Aorta (tissue), 5 donors: ENCODE measurements at places on chromosomes 2 and 18. TPM values are rescaled to one million over a fixed set of nuclear protein-coding genes. Genes with fewer than 3 reads are reported as not detected.

Gene MGAT5
- 36.1 TPM for total RNA-seq

Gene PSMA8
- total RNA-seq: not detected

Gene ALK
- 0.30 TPM for total RNA-seq

Gene ERMN
- total RNA-seq: 0.36 TPM

Gene ARHGAP25
- 21.1 TPM for total RNA-seq

Gene CRYGA
- not detected for total RNA-seq

DNA sequence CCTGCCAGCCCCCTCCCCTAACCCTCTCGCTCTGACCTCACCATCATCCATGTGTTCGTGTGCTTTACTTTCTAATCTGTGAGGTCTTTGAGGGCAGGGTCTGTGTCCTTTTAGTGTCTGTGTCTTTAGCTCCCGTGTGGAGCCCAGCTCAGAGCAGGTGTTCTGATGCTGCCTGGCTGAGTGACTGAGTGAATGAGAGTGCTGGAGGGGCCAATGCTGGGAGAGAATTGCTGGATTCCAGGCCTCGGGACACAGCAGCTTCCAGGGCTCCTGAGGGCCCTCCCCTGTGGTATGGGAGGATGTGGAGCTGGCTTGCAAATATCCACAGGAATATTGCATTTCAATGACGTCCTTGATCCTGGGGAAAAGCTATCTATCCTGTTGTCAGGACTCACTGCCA lies 160.6 kb downstream of the ANKRD30B start:
- H3K36me3 ChIP-seq: no peaks in the 10 kb centered on the region
- H3K4me3 ChIP-seq: no peak overlapping the region
- H3K27ac ChIP-seq: no peak overlapping the region
- DNase-seq: no peak
- H3K4me1 ChIP-seq: no peaks in the 10 kb centered on the region

DNA sequence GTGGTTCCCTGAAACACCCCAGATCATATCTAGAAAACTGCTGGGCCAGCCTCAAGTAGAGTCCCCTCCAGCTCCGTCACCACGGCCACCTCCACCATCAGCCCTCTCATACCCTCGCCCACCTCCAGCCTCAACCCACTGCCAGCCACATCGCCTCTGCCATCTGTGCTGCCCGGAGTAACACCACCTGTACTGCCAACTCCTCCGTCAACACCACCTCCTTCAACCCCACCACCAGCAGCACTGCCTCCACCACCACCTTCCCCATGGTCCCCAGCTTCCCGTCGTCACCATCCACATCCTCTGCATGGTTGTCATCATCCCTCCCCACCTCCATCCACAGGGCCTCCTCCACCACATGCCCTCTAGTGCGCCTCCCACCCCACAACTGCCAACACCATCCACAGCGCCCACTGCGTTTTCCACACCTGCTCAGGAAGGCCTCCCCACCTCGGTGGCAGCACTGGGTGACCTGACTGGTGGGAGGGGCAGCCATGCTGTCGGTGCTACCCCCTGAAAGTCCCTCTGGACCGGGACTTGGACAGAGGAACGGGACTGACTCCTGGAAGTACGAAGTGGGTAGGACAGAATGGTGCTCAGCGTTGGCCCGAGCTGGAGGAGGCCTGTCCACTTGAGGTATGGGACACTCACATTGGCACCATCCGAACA lies 1.6 kb downstream of the SNED1 start:
- H3K27me3 ChIP-seq: no peaks in the 10 kb centered on the region
- H3K4me3 ChIP-seq: peak overlapping the region; percentile 83
- H3K36me3 ChIP-seq: no peaks in the 10 kb centered on the region

DNA sequence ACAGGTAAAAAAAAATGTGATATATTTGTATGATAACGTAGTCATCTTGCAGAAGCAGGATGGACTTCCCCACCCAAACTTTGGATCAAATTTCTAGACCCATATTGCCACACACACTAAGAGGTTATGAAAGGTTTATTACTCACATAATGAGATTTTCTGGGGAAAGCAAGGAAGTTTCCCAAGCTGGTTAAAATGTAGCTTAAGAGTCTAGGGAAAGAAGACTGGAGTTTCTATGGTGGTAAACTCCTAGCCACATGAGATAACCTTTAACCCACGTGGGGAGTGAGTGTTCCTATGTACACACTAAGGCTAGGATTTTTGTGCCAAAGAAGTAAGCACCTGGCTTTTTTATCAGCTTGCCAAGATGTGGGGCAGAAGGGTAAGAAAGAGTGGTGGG lies 335.7 kb upstream of the UBE2E3 start:
- no peaks in the 10 kb centered on the region for H3K4me1 ChIP-seq
- H3K36me3 ChIP-seq: no peaks in the 10 kb centered on the region
- no peaks in the 10 kb centered on the region for H3K27me3 ChIP-seq
- no peak overlapping the region for H3K4me3 ChIP-seq

DNA sequence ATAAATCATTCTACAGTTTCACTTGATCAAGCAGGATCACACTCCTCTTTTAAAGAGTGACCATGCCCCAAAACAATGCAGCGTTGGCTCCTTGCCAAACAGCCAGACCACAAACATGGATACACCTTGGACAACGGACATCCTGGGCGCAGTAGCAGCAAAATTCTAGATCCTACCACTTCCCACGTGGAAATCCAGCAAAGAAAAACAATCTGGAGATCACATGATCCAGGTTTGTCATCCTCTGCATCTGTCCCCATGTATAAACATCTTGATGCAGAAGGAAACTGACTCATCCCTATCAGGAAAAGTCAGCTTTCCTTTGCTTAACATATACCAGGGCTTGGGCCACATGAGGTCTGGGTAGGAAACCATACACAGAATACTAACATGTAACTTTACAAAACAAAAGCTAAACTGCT lies 53.1 kb downstream of the ZNF521 start:
- no peak overlapping the region for H3K27ac ChIP-seq
- H3K36me3 ChIP-seq: no peaks in the 10 kb centered on the region
- no peak overlapping the region for H3K4me3 ChIP-seq
- no peaks in the 10 kb centered on the region for H3K27me3 ChIP-seq
- no peak for DNase-seq

GRCh38 chr2:173678186-173678585 lies 287.0 kb downstream of the SP3 start:
- H3K4me1 ChIP-seq: no peaks in the 10 kb centered on the region
- H3K36me3 ChIP-seq: no peaks in the 10 kb centered on the region
- no peaks in the 10 kb centered on the region for H3K27me3 ChIP-seq
- no peak for DNase-seq

GRCh38 chr2:240572141-240573031 lies 4.1 kb downstream of the RNPEPL1 start:
- H3K27ac ChIP-seq: no peak overlapping the region
- no peaks in the 10 kb centered on the region for H3K36me3 ChIP-seq
- peak; percentile 42 for DNase-seq
- no peaks in the 10 kb centered on the region for H3K4me1 ChIP-seq

DNA sequence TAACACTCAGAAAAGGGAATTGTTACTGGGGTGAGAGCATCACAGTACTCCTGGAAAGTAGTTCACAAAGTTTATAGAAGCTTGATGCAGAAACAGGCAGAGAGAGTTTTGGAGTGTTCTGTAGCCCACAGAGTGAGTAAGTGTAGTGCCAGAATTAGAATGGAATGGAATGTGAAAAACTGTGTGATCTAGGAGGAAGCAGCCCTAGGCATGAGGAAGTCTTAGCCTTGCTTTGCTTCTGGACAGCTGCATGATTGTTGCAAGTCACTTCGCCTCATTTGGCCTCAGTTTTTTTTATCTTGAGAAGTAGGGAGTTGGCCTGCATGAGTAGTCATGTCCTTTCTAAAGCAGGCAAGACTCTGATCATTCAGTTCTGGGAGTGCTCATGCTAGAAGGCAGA lies 10.9 kb downstream of the SERPINB12 start:
- no peaks in the 10 kb centered on the region for H3K36me3 ChIP-seq
- no peak overlapping the region for H3K4me3 ChIP-seq
- peak overlapping the region; percentile 51 for H3K27ac ChIP-seq
- no peak for DNase-seq
- H3K27me3 ChIP-seq: no peaks in the 10 kb centered on the region
- H3K4me1 ChIP-seq: no peaks in the 10 kb centered on the region
